ENCODE measurements at places on chromosomes 7 and 10. TPM values are rescaled to one million over a fixed set of nuclear protein-coding genes. Genes with fewer than 3 reads are reported as not detected.

The PNLIP gene
- 1.5 TPM for total RNA-seq

The MYH16 gene
- not detected for total RNA-seq

The SLC39A12 gene
- 0.35 TPM for total RNA-seq

The ZNF804B gene
- total RNA-seq: not detected

The SYT15 gene
- total RNA-seq: 6.3 TPM

The FRMPD2 gene
- total RNA-seq: not detected

Measured in mesenteric fat pad (tissue), 1 donor.